Testis (tissue), 5 donors: ENCODE measurements at places on chromosomes 11 and 22. TPM values are rescaled to one million over a fixed set of nuclear protein-coding genes. Genes with fewer than 3 reads are reported as not detected.
A peak's percentile ranks its signal among the peaks of the same experiment; 100 is the strongest.

The OR51B6 gene
- not detected for total RNA-seq

The MUC2 gene
- 0.93 TPM for total RNA-seq

DNA sequence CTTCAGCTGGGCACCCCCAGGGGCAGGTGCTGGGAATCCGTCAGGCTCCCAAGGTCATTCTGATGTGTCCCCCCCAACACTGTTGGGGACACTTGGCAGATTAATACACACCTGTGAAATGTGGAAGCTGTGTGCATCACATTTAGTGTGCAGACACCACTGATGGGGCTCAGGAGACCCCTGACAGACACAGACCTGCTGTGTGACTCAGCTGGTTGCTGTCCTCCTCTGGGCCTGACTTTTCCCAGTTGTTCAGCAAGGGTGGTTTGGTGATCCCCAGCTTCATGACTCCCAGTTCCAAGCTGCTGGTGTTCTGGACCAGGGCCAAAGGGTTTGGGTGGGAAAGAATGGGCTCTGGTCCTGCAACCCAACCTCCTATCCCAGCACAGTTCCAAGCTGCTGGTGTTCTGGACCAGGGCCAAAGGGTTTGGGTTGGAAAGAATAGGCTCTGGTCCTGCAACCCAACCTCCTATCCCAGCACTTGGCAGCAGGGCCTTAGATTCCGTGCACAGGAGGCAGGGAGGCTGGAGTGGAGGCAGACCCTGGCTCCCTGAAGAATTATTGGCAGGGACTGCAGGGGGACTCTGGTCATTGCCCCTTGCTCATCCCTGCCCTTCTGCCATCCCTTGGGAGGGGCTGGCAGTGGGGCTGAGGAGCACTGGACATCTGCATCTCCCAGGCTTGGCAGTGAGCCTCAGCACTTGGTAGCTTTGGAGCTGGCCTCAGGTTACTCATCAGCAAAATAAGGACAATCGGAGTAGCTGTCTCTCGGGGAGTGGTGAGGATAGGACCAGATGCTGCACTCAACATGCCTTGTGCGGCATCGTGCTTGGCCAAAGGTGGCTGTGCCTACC is 8.4 kb upstream of the OMP start:
- DNase-seq: no peak

GRCh38 chr22:26701323-26701722 is 43.9 kb downstream of the MIAT start:
- DNase-seq: no peak

DNA sequence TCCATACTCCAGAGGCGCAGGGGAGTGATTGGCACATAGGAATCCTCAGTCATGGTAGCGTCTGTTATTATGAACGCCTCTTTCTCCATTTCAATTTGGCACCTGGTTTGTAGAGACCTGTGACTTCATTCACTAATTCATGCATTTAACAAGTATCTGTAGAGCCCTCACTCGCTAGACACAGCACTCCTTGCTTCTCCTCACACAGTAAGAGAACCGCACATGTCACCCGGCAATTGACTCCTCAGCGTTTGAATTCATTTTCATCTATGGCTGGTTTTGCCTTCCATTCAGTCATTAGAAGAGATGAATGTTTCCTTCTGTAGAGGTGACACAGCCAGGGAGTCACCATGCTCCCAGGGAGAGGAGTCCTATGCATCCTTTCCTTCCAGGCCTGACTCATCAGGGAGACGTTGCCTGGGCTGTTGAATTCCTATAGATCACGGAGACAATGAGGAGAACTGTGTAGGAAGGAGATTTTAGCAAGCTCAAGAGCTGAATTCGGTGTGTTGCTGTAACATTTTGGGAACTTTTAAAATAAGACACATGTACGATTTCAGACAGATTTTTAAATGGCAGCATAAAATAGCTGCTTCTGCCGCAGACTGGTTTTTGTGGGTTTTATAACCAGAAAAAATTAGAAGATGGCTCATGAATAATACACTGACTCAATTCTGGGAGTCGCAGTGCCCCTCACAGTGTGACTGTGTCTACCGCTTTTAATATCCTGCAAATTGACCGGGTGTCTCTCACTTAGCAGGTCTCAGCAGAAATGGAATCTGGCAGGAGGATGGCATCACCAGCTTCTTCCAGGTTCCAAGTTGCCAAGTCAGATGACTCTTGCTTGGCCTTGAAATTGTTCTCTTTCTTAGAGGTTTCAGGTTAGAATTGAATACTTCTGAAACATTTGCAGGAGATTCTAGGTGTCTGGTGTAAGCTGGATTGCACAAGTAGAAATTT is 44.4 kb upstream of the CLMP start:
- no peak for DNase-seq

DNA sequence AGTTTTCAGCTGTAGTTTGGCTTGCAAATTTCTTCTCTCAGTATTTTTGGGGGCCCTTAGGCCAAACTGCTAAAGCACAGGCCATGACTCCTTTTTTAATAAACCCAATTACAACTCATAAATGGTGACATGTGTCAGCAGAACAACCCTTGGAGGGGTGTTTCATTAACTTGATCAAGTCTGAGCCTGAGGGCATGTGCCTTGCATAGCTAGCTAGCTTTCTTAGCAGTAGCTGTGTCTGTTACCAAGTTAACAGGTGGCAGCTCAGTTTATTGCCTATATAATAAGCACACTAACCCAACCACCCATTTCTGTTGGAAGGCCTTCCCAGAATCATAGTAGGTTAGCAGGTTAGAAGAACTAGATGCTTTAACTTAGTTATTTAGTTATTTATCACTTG is 950.3 kb upstream of the CCDC90B start:
- no peak for DNase-seq

DNA sequence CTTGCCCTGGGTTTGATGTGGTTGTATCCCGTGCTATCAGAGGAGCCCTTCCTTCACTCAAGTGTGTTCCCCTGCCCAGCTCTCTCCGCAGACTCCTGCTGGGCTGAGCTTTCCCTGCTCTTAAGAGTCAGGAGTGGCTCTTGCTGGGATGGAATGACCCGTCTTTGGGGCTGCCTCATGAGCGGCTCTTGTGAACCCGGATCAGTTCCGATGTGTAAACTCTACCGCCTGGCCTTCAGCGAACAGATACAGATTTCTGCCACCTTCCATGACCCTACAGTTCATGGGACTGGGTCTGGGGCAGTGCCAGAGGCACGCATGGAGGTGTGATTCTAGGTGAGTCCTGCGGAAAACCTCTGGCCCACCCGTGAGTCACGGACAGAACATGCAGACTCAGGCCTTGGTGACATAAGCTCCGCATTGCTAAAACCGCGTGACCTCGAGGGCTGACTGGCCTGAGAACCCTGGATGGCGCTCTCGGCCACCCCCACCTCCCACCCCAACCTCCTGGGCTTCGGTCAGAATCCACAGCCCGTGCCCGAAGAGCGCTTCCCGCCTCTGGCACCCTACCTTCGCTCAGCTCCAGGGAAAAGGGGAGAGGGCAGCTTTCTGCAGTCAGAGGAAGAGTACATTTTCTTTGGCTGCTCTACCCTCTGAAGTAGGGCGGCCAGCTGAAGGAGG is 1.3 kb upstream of the ZBTB16 start:
- DNase-seq: peak; percentile 55

- no peak for DNase-seq
These were observed 16.0 kb upstream of the CAVIN3 start for GRCh38 chr11:6336293-6336692.

The HBE1 gene
- total RNA-seq: 0.87 TPM
